Kidney glomerular epithelial cell (primary cell): ENCODE measurements at places on chromosomes 4 and X.

DNA sequence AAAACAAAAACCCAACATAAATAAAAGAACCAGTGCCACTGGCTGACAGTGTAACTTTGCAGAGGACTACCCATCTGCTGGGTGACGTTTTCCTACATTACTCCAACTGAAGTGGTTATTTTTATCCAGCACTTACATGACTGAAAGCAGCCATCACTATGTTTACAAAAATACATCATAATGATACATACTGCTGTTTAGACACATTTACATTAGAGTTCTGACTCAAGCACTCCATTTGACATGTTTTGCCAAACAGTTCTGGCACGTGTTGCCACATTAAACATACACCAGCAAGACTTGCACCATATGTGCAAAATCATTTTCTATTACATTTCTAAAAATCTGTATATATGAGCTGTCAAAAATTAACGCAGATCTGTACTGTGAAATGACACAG is 39.6 kb downstream of the BEND4 start:
- no peak for DNase-seq

GRCh38 chr4:1666391-1666790 is 17.7 kb downstream of the FAM53A start:
- no peak for DNase-seq

- DNase-seq = no peak
These were observed 812 bp downstream of the FAT1 start for GRCh38 chr4:186722796-186723291.

DNA sequence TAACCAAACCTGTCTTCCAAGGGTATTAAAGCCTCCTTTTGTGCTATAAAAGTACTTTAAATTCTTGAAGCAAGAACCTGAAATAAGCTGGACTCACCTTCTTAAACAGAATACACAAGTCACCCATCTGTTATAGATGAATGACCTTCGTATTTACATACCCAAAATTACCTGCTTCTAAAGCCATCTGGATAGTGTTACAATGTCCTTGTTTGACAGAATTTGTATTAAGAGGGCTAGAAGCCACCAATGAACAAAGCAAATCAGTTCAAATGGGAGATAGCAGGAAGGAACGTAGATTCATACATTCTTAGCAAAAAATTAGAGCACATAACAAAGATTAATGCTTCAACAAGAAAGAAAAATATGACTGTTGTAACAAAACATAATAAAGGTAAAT is 33.7 kb upstream of the CCSER1 start:
- DNase-seq = no peak

- no peak for DNase-seq
These were observed 12.1 kb downstream of the LAMP2 start for GRCh38 chrX:120456973-120457372.

DNA sequence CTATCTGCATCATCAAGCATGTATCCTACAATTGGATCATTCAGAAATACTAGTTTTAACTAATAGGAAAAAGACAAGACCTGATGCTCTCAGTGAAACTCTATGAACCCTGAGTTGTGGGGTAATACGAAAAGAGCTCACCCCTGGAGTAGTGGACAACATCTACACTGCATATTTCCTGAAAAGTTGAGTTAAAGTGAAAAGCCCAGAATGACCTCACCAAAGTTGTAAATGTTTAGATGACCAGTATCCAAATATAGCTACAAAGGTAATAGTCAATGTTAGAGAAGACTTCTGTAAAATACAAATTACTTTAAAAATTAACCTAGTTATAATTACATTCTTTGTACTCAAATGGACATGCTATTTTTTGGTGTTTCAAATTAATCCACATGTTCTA is 52.8 kb upstream of the SRPX start:
- no peak for DNase-seq

DNA sequence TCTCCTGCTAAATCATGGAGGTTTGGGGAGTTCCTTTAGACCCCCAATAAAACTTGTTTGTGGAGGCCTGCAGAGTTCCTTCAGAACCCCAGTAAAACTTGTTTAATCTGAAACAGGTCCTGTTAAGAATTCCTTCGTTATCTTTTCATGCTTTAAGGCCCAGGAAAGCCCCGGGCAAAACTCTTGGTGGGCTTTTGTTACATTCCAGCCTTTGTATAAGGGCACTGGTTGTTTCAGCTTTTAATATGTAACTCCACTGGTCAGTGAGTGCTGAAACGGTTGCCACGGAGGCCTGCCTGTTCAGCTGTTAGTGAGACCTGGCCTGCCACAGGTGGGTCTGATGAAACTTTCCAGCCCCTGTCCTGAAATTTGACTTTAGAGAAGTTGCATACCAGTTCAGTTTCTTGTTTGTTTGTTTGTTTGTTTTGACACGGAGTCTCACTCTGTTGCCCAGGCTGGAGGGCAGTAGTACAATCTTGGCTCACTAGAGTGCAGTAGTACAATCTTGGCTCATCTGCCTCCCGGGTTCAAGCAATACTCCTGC is 12.4 kb upstream of the DHRSX start:
- DNase-seq = no peak

DNA sequence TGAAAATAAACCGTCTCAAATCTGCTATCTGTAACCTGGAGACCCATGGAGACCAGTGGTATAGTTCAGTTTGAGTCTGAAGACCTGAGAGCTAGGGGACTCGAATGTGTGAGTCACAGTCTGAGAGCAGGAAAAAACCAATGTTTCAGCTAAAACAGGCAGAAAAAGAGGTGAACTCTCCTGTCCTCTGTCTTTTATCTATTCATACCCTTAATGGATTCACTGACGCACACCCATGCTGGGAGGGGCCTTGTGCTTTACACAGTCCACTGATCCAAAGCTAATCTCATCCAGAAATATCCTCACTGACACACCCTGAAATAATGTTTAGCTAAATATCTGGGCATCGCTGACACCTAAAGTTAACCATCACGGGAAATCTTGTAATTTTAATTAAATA is 297.9 kb downstream of the GPM6A start:
- no peak for DNase-seq
